SW 1271 (cell line): ENCODE measurements at places on chromosomes 7 and 10.

GRCh38 chr10:59079386-59080226 lies 96.8 kb upstream of the PHYHIPL start:
- peak; percentile 15 for DNase-seq

DNA sequence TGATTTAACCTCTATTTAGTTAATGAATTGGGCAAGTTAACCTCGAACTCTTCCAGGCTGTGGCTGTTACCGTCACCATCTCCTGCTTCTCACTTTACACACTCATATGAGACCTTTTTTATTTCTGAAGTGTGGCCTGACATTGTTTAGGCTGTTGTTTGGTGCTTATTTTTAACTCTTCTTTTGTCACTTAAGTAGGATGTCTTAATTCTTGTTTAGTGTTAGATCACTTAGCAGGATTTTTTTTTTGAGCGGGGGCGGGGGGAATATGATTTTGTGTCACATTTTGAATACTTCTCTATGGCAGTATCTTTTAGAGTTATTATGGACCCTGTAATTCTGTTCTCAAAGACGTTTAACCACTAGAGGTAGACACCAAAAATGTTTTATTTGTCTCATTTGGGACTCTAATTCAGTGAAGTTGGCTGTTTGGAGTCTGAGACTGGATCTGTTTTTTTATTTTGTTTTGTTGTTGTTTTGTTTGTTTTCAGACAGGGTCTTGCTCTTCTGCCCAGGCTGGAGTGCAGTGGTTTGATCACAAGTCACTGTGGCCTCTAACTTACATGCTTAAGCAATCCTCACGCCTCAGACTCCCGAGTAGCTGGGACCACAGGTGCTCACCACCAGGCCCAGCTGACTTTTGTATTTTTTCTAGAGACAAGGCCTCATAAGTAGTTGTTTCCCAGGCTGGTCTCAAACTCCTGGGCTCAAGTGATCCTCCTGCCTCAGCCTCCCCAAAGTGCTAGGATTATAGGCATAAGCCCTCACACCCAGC lies 73.5 kb downstream of the CUX1 start:
- no peak for DNase-seq

DNA sequence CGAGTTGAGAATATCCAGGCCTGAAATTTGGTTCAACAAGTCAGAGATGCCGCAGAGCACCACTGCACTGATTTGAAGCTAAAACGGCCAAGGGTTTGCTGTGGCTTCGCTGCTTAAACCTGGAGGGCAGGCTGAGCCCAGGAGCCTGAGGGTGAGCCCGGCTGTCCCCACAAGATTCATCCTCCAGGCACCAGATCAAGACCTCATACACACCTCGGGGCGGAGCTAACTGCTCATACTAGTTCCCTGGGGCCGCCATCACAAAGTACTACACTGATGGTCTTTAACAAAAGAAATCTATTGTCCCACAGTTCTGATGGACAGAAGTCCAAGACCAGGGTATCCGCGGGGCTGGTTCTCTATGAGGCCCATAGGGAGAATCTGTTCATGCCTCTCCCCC lies 16.9 kb upstream of the TRIM56 start:
- no peak for DNase-seq

DNA sequence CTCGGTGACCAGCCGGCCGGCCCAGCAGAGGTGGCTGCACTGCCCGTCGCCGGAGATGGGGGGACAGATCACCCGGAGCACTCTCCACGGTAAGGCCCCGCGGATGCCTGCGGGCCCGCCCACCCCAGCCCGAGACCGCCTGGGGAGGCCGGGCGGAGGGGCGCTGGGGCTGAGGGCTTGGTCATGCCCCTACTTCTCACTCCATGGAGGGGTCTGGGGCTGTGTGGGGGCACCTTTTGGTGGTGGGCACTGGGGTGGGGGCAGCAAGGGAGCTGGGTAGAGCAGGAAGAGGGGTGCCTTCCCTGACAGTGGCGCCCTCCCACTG lies 61.8 kb downstream of the NEURL1 start:
- DNase-seq: no peak

DNA sequence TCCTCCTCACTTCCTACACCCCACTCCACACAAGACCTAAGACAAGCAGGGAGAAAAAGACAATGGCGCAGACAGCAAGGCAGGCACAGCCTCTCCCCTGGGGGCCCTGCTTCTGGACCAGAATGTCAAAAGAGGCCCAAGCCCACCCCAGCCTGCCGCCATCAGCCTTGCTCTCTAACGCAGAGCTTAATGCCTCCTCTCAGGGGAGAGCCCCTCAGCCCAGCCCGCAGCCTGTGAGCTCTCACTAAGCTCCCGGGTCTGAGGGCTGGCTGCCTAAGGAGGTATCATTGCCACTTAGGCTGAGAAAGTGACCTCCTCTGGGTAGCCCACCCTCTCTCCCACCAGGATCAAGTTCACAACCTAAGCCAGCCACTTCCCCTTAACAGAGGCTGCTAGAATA lies 16.7 kb downstream of the SLIT1 start:
- DNase-seq: no peak

DNA sequence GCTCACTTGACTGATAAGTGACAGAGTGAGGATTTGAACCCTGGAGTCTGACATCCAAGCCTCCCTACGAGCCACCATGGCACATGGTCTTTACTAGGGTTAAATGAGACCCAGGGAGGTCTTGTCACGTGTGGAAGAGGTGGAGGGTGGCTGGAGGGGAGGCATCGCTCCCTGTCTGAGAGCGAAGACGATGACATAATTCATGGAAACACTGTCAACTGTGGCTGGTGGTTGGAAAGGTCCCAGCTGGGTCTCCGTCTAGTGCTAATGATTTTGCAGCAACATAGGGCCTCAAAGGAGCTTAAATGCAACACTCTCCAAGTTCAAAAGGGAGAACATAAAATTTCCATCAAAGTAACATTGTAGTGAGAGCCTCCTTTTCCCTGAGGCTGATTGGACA lies 99.9 kb upstream of the BAIAP2L1 start:
- no peak for DNase-seq

DNA sequence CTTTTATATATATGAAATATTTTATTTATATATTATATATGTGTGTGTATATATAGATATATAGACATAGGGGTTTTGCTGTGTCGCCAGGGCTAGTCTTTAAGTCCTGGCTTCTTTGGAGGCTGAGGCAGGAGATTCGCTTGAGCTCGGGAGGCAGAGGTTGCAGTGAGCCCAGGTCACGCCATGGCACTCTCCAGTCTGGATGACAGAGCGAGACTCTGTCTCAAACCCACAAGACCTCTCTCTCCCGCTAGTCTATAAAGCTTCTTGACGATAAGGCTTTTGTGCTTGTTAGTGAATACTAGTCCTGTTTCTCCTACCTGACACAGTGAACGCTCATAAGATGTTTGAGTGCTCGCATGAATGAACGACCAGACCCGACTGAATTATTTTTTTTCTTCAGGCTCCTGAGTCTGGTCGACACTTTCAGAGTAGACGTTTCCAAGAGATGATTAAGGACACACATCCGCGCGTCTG lies 577 bp upstream of the DDX21 start:
- DNase-seq: no peak

GRCh38 chr10:81414038-81414437 lies 461.0 kb upstream of the NRG3 start:
- DNase-seq: no peak

DNA sequence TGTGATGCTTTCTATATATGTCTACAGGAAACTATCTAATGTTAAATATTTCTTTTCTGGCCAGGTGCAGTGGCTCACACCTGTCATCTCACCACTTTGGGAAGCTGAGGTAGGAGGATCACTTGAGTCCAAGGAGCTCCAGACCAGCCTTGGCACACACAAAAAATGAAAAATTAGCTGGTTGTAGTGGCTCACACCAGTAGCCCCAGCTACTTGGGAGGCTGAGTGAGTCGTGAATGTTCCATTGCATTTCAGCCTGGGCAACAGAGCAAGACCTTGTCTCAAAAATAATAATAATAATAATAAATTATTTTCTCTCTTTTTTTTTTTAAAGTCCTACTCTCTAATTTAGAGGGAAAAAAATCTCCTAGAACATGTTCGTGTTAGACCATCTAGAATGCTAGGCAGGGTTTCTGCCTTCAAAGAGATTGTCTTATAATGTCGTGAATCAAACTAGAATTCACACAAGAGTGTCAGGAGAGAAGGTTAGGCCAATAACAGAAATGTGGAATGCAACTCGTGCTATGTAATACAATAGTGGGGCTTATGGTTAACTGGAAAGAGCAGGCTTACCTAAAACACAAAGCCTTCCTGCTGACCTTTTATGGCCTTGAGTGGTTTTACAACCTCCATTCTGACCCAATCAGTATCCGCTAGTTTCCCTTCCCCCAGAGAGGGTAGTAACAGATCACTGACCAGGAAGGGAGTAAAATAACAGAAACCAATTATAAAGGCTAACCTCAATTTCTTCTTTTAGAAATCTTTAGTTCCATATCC lies 46.3 kb downstream of the MYOF start:
- no peak for DNase-seq

DNA sequence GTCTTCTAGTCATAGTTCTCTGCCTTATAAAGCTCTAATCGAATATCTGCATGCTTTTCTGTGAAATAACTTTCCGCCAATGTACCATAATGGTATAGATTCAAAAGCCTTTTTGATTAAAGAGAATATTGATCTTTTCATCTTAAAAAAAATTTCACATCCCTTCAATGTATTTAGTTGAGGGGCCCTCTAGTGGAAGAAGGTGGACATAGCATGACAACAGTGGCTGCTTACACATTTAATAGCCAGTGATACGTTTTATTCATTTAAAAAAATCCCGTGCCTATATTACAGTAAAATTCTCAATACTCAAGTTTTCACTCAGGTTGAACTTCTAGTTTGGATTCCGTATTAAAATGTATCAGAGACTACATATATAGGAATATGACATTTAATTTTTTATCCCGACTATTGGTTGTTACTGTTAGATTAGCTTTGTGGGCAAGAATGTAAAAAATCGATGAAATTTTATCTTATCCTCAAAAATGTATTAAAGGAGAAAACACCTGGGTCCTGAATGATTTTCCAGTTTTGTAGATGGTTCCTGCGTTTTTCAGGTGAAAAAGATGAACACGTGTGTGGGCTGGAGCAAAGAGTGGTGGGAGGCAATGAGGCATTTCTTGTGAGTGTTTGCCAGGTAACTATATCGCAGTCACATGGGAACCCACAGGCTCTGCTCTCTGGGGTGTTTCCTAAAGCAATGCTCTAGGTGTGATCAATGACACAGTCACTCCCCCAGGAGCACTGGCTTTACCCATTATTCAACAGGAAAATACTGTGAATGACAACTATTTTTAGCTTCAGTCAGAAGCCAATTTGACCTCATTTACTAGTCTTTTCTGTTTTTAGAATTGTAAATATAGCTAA lies 24.1 kb upstream of the PNLIP start:
- DNase-seq: peak; percentile 21

GRCh38 chr10:49620286-49620810 lies 6.5 kb downstream of the CHAT start:
- no peak for DNase-seq

DNA sequence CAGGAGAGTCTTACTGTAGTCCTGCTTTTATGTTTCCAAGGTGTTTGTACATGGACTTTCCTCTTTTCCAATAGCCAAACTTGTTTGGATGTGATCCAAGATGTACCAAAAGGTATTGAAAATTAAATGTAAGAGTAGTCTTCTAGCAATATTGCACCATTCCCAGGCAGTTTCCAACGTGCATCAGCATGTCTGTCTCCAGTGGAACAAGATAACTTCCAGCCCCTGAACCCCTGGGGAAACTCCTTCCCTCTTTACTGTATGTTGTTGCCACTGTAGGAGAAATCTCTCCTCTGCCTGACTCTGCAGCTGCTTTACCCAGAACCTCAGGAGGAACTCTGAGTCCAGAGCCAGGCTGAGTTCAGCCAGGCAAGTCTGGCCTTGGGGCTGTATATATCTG lies 18.5 kb downstream of the ARMC10 start:
- DNase-seq: no peak

- DNase-seq: no peak
Observed at GRCh38 chr7:2640482-2640830, 8.7 kb downstream of the TTYH3 start.

DNA sequence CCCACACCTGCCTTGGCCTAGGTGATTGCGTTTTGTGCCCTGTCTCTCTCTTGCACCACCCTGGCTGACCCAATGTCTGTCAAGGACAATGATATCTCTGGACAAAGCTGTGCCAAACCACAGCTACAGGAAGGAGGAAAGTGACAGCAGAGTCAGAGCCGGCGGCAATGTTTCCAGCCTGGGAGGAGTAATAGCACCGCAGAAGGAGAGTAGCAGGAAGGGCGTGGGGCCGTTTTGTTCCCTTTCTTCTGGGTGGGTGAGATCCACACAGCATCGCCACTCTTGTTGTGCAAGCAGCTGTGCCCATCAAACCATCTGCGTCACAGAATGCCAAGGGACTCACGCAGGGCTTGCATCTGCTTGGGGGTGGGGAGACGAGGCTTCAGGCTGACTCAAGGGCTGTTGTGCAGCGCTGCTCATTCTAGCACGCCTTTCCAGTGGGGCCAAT lies 341.6 kb upstream of the AUTS2 start:
- no peak for DNase-seq

DNA sequence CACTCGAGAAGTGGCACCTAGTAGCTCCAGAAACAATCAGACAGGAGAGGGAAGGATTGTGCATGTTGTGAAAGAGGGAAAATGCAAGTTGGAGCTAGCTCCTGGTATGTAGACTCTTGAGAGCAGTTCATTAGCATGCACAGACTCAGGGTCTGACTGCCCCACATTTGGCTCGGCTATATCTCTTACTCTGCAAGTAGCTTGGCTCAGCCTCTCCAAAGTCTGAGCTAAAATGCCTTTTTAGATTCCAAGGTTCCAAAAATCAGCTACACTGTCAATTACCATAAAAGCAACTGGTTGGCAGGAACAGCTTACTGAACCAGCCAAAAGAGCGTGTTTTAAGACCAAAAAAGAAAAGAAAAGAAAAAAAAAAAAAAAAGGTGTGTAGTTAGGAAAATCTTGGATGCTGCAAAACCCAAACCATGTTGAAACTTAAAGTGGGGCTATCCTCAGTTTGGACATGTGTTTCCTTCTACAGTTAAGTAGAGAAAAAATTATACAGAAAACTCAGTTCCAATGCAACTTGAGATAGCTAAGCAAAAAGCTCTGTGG lies 65.5 kb downstream of the MKX start:
- DNase-seq: no peak

- no peak for DNase-seq
Observed at GRCh38 chr7:105230486-105230885, 158.2 kb downstream of the SRPK2 start.

- DNase-seq: no peak
Observed at GRCh38 chr7:17094963-17095574, 203.4 kb upstream of the AHR start.

- no peak for DNase-seq
Observed at GRCh38 chr7:155919391-155920067, 107.3 kb upstream of the SHH start.
